Aorta (tissue), 5 donors: ENCODE measurements at places on chromosomes 16 and 17.

- no peak for DNase-seq
These were observed 16.8 kb downstream of the UTS2R start for GRCh38 chr17:82388223-82388921.

GRCh38 chr17:14310101-14310500, 9.2 kb downstream of the HS3ST3B1 start:
- DNase-seq = no peak

GRCh38 chr16:48511071-48511540, 98.9 kb downstream of the N4BP1 start:
- peak; percentile 55 for DNase-seq

DNA sequence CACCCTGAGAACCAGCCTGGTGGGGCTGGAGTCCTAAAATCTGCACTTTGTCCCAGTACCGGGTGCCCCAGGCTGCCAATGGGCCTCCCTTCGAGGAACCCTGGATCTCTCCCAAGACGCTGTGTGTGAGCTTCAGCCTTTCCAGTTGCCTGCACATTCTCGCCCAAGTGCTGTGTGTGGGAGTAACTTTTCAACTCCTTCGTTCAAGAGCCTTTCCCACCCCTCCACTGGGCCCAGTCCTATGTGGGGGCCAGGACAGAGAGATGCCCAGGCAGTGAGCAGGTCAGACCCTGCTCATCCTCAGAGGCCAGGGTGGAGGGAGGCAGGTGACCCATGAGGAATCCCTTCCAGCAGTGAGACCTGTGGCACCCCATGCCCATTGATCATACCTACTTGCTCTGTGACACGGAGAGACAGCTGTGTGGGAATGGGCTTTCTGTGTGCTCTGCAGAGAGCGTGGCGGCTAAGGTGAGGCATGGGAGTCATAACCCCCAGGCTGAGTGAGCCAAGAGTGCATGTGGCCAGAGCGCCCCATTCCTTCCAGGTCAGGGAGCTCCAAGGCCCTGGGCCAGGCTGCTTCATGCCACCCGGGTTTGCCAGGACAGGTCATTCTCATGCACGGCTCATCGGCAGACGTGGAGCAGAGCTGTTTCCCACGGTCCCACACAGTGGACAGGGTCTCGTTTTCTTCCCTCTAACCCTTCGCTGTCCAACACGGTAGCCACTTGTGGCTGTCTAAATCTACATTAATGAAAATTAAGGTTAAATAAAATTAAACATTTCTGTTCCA, 154.4 kb downstream of the CLEC16A start:
- no peak for DNase-seq

DNA sequence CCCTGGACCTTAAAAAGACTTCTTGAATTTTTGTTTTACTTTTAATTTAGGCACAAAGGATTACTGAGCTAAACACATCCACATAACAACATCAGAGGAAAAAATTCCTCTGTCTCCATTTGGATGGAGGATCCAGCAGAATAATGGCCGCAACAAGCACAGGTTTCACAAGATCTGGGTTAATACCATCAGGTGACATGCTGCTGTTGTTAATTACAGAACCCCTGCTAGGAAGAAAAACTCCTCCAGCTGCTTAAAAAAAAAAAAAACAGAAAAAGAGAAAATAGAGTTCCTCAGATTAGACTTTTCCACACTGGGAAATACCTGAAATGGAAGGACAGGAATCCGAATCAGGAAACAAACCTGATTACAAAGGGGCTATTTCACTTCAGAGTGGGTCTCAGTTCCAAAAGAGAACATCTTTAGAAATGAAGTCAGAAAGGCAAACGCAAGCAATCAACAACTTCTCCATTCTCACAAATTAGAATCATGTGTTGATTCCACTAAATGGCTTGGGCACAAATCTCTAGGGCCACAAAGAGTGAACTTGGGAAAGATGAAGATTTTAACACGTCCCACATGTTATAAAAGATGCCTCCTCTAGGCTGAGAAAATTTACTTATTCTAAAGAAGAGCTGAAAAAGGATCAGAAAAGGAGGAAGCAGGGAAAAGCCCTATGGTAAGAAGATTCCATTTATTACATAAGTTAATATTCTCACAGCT, 44.0 kb downstream of the SPOP start:
- DNase-seq = no peak

GRCh38 chr16:2881783-2882649, 999 bp upstream of the FLYWCH2 start:
- peak; percentile 71 for DNase-seq

DNA sequence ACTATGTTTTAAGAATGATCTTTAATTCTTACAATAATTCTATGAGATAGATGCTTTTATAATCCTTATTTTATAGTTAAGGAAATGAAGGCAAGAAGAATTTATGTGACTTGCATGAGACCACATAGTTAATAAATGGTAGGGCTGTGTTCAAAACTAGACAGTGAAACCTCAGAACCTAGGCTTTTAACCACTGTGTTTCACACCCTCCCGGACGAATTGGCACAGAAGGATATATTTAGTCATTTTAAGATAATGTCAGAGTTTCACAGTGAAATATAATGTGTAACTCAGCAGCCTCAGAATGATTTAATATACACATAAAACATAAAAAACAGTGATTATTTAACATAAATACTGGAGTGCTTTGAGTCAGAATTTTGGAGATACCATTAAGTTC, 57.0 kb downstream of the NSRP1 start:
- DNase-seq = no peak

DNA sequence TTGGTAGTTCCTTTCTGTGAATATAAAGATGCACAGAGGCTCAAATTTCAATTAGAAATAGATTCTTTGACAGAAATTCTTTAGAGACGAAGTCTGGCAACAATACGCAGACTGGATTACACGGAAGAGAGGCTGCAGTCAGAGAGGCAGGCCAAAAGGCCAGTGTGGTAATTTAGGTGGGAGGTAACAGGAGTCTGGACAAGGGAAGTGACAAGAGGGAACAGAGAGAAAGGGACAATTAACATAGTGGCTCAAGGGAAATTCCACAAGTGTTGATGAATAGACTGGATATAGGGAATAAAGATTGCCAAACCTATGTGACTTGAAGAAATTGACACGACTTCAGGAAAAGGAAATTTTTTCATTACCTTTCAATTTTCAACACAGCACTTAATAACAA, 54.6 kb downstream of the STX8 start:
- DNase-seq = no peak

GRCh38 chr17:19979917-19980770, 2.5 kb upstream of the AKAP10 start:
- DNase-seq = peak; percentile 72

GRCh38 chr17:40301315-40301714, 7.7 kb upstream of the RARA start:
- no peak for DNase-seq

GRCh38 chr16:25289466-25289865, 31.8 kb upstream of the ZKSCAN2 start:
- no peak for DNase-seq

- no peak for DNase-seq
These were observed 1.0 kb downstream of the MAP2K4 start for GRCh38 chr17:12021623-12022140.

GRCh38 chr16:28891964-28892890, 13.9 kb downstream of the ATP2A1 start:
- no peak for DNase-seq

- DNase-seq = no peak
These were observed 13.2 kb downstream of the XYLT1 start for GRCh38 chr16:17457513-17457912.

- no peak for DNase-seq
These were observed 18.4 kb downstream of the GJD3 start for GRCh38 chr17:40345994-40346764.

DNA sequence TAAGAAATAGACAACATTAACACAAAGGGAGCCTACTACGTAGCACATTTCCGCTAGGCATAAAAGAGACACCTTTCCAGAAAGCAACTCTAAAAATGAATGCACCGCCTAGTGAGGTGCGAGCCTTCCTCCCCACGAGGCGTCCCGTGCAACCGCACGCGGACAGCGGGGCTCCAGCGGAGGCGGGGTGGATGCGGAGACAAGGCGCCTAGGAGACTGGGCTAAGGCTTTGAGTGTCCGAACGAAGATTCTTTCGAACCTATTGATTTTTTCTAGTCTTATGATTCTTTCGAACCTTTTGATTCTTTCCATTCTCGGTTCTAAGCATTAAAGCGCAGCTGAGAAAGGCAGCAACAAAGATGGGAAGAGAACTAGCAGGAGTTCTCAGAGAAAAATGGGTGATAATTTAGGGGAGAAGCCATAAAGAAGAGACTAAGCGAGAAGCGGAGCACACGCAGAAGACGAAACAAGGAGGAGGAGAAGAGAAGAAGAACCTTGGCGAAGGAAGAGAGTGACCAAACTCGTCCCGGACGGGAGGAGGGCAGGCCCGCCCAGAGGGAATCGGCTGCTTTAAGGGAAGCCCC, 394 bp upstream of the CPD start:
- peak; percentile 80 for DNase-seq

DNA sequence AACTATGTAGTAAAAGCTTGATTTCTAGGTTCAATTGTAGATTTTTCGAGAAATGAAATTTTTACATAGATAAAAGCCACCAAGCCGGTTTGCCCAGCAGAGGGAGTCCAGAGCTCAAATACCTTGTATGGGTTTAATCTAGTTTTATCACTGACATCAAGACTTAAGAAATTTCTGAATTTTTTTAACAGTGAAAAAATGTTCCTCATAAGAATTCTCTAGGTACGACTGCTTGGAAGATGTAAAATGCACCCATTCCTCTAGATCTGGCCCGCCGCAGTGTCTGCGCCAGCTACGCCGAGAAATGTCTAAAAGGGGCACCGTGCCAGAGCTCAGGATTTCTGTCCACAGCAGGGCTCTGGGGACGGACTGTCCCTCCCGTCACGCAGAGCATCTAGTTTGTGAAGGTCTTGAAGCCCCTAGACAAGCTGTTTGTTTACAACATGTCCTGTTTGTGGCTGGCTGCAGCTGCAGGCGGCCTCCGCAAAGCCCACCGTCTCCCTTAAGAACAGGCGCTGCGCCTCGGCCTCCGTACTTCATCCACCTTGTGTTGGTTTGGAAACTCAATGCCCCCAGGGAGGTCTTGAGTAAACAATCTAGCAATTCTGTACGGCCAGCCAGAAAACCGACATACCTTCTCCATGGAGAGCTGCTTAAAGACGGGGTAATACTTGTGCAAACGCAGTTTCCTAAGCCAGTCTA, 24.8 kb downstream of the MAP1LC3B start:
- DNase-seq = no peak

- DNase-seq = no peak
These were observed 15.1 kb upstream of the ERN2 start for GRCh38 chr16:23728112-23728477.

GRCh38 chr17:41777574-41778188, 8.8 kb downstream of the JUP start:
- no peak for DNase-seq

GRCh38 chr17:82866590-82867191, 26.9 kb upstream of the ZNF750 start:
- peak; percentile 73 for DNase-seq

DNA sequence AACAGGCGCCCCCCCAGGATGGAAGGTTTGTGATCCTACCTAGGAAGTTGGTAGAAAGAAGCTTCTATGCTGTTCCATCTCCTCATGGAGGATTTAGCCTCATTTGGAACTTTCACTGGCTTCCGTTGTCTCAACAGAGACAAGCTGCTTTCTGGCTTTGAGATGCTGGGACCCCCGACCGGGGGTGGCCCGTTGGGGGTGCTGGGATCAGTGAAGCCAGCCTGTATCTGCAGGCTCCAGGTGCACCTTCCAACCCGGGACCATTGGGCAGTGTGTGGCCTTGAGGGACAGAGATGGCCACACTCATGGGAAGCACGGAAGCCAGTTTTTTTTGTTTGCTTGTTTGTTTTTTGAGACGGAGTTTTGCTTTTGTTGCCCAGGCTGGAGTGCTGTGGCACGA, 15.4 kb downstream of the CIBAR2 start:
- no peak for DNase-seq

GRCh38 chr16:31707743-31708335, 165.8 kb upstream of the ZNF267 start:
- no peak for DNase-seq

DNA sequence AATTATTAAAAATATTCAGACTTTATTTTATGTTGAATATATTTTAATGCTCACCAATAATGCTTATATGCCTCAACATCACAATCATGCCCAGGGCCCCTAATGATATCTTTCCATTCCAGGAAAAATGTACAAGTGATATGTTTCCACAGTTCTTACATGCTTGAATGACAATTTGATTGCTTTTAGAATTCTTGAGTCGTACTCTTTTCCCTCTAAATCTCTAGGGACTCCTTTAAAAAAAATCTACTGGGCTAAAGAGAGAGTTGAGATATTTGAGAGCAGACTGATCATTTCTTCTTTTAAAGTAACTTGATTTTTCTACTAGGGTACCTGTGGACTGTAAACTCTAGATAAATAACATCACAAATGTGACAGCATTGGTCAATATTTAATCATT, 18.2 kb upstream of the HLF start:
- DNase-seq = no peak

DNA sequence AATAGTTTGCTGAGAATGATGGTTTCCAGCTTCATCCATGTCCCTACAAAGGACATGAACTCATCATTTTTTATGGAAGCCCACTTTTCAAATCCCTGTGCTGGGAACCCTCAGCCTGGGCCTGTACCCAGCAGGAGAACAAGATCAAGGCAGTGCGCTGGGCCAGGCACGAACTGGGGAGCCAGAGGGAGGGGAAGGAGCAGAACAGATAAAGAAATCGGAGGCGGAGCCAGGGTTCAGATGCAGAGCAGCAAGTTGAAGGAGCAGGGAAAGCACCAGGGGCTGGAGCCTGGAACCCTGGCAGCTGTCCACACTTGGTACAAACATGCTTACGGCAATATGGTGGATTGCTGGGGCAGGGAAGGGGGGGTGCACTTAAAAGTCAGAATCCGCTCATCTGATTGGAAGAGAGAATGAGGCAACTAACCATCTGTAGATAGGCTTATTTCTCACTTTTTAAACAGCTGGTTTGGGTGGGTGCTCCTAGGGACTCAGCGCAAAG, 107.5 kb downstream of the NOG start:
- DNase-seq = no peak

DNA sequence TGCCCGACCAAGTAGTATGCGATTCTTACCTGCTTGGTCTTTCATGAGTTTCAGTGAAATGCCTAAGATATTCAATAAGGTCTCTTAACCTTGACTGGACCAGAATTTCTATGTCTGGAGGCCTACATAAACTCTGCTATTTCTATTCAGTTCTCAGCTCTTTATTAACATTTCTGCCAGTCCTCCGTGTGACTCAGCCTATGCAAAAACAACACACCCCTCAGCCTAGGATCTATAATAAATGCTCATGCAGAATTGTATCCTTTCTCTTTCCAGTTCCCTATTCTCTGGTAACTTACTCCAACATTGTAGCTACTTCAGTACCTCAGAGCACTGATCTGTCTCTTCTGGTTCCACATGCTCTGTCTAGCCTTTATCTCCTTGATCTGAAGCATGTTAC, 1507.4 kb downstream of the CDH11 start:
- DNase-seq = no peak

- no peak for DNase-seq
These were observed 4.5 kb upstream of the PRDM7 start for GRCh38 chr16:90081606-90081970.
